Left colon (tissue), 2 donors: ENCODE measurements at places on chromosomes 2 and 18. TPM values are rescaled to one million over a fixed set of nuclear protein-coding genes. Genes with fewer than 3 reads are reported as not detected.

The ZSWIM2 gene
- total RNA-seq, result not detected

The RAB17 gene
- total RNA-seq, result 51.3 TPM

The PIGN gene
- total RNA-seq, result 35.7 TPM

The LAMA3 gene
- total RNA-seq, result 98.0 TPM

The TMEM131 gene
- 80.6 TPM for total RNA-seq

The KIF1A gene
- 2.1 TPM for total RNA-seq

The DSG1 gene
- total RNA-seq, result not detected

The IL1RL2 gene
- total RNA-seq, result 1.2 TPM

The RAPGEF4 gene
- total RNA-seq, result 2.3 TPM

The DPP10 gene
- total RNA-seq, result 6.1 TPM

The CHAC2 gene
- total RNA-seq, result 3.7 TPM

The GTF2A1L gene
- total RNA-seq, result not detected

The SLC5A7 gene
- total RNA-seq, result not detected

The CIB4 gene
- total RNA-seq, result not detected

The DLGAP1 gene
- total RNA-seq, result 0.95 TPM

- no peak for DNase-seq
These were observed 17.1 kb upstream of the THADA start for GRCh38 chr2:43612944-43613343.

DNA sequence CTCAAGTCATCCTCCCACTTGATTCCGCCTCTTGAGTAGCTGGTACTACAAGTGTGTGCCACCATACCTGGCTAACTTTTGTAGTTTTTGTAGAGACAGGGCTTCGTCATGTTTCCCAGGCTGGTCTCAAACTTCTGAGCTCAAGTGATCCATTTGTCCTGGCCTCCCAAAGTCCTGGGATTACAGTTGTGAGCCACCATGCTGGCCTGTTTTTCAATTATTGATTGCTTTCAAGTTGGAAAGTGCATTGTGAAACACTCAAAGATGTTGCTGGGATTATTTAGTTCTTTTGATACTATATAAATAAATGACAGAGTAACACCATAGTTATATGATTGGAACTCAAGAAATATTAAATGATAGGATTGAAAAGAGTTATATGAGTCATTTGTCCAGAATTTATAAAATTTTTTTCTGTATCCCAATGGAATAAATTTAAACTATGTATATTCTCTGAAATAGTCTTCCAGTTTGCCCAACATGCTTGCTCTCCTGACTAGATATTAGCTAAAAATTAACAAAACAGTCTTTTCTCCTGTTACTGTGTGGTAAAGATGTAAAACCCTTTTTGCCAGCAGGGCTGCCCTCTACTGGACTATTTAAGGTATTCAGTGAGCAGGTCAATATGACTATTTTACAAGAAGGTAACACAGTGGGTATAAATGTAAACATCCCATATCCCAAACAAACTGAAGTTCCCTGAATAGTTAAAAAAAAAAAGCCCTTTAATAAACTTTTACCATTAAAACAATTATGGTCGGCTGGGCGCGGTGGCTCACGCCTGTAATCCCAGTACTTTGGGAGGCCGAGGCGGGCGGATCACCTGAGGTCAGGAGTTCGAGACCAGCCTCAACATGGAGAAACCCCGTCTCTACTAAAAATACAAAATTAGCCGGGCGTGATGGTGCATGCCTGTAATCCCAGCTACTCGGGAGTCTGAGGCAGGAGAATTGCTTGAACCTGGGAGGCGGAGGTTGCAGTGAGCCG, 42.7 kb downstream of the ACSL3 start:
- DNase-seq, result no peak

- peak; percentile 35 for DNase-seq
These were observed 45.7 kb downstream of the QPCT start for GRCh38 chr2:37389989-37390765.

- peak; percentile 55 for DNase-seq
These were observed 18.1 kb upstream of the LYPD6B start for GRCh38 chr2:149020432-149020851.

DNA sequence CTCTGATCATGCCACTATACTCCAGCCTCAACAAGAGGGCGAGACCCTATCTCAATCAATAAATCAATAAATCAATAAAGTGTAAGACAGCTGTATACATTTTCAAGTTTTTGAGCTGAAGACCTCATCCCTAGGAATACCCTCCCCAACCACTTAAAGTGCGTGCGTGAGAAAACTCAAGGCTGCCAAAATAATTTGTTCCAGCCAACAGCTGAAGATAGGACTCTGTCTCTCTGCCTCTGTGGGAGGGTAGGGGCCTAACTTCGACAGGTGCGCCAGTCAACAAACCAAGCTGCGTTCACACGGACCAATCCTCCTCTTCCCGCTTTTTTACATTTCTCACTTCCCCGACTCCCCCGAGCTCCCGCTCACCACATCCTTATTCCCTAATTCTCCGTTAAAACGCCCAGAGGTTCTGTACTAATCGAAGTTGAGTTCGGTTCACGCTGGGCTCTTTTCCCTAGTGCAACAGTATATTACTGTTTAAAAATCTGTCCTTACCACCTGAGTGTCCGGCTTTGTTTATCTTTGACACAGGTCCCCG, 618 bp downstream of the POLR2D start:
- DNase-seq, result no peak

DNA sequence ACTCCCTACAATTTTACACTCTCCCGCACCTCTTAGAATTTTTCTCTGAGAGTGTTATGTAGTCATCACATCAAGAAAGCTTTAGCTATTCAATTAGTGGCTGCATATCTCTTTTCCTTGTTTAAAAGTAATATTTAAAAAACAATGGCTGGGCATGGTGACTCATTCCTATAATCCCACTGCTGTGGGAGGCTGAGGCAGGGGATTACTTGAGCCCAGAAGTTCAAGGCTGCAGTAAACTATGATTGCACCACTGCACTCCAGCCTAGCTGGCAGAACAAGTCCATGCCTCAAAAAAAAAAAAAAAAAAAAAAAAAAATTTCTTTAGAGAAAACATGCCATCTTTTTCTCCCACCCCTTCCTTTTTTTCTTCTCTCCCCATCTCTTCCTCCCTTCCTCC, 44.3 kb downstream of the AQP4 start:
- no peak for DNase-seq

- no peak for DNase-seq
These were observed 10.4 kb downstream of the AP1S3 start for GRCh38 chr2:223826995-223827394.

GRCh38 chr2:5798084-5798483, 105.9 kb downstream of the SOX11 start:
- DNase-seq, result no peak

DNA sequence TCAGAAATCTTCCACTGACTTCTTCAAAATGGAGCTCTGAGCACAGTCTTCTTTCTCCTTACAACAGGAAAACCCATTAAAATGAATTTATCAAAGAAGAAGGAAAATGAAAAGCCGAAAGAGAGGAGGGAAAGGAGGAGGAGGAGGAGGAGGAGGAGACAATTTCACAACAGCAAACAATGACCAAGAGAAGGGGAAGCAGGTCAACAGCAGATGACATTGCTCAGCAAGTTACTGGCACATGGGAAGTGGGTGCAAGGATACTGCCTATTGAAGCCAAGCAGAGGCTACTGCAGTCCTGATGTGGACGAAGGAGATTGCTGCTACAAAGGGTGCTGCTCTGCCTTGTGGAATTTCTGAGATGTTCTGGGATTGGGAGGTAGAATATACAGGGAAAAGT, 268.2 kb upstream of the FBXO11 start:
- no peak for DNase-seq

- no peak for DNase-seq
These were observed 232.9 kb upstream of the ID2 start for GRCh38 chr2:8448824-8449556.

GRCh38 chr2:176650104-176650837, 381.0 kb downstream of the MTX2 start:
- DNase-seq, result no peak

- no peak for DNase-seq
These were observed 951.3 kb downstream of the TSN start for GRCh38 chr2:122706757-122707223.

GRCh38 chr2:241153616-241154015, 3.3 kb downstream of the PPP1R7 start:
- no peak for DNase-seq

DNA sequence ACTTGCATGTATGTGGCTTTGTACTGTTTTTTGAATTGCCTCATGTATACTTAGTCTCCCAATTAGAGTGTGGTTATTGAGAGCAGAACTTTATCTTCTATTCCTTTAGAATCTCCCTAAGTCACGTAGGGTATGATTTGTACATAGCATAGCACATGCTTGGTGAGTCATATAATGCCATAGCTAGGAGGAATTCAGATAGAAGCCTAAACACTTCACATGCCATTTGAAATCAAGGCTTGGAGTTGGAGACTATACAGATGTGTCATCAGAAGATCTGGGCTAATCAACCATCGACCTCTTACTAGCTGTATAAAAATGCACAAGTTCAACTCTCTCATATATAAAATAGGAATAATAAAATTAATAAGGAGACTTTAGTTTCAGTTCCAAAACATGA, 222.6 kb upstream of the ST6GAL2 start:
- DNase-seq, result no peak

GRCh38 chr2:173708806-173709205, 256.4 kb downstream of the SP3 start:
- DNase-seq, result peak; percentile 48

DNA sequence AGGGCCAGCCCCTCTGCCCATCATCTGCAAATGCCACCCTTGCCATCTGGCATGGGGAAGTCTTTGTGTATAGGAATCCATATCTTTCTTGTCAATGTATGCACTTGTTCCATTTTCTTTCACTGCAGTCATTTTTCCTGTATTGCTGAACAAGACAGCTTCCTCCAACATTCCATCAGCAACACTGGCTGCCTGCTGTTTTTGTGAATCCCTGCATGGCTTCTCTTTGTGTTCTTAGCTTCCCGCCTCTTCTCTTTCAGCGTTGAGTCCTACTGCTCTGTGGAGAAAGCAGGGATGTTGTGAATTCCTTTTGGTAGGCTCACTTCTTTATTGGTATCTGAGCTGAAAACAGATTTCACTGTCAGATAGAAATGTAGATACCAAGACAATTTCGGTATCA, 150.0 kb downstream of the LPIN1 start:
- no peak for DNase-seq

- DNase-seq, result no peak
These were observed 4.5 kb downstream of the FAM117B start for GRCh38 chr2:202639231-202639630.

- no peak for DNase-seq
These were observed 10.5 kb downstream of the CYTIP start for GRCh38 chr2:157433394-157433793.

- DNase-seq, result no peak
These were observed 55.8 kb upstream of the MGAT5 start for GRCh38 chr2:134198006-134198634.

DNA sequence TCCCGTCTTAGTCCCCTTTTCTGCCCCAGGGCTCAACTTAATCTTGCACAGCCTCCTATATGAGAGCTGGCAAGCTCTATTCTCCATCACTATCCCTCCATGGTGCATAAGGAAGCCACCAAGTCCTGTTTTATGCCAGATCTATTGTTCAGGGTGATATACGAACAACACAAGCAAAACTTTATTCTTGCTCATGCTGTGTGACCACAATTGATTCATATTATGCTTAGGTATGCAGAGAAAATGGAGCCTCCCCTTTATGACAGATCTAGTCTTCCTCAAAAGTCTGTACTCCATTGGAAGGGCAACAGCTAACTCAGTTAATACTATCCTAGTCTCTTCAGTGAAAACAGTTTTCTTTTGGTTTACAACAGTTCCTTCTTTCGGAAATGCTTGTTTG, 94.0 kb upstream of the STON1 start:
- DNase-seq, result no peak

DNA sequence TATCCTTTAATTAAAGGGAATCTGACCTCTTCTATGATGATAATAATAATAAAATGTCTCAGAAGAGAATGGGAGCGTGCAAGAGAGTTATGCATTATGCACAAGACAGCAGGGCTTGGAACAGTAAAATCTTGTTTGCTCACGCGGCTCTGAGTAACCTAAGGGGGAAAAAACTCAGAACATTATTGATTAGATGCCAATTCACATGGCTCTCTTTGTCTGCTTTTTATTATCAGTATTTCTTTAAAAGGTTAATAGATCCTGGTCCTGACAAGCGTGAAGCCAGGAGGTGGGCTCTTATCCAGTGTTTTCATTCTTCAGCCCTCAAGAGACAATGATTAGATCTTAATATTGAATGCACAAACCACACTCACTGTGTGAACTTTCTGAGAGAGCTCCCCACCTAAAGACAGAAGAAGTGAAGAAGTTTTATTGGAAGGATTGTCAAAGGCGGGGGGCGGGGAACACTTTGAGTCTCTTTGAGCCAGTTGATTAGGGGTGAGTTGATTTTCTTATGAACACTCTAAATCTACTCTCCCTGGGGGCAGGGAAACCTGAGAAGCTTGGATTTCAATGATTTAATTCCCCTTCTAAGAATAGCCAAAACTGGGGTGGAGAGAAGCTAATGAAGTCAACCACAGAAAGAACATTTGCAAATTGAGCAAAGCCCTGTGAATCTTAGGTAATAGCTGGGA, 127.5 kb upstream of the CTAGE1 start:
- no peak for DNase-seq
